ENCODE measurements at places on chromosomes 3 and 15.

DNA sequence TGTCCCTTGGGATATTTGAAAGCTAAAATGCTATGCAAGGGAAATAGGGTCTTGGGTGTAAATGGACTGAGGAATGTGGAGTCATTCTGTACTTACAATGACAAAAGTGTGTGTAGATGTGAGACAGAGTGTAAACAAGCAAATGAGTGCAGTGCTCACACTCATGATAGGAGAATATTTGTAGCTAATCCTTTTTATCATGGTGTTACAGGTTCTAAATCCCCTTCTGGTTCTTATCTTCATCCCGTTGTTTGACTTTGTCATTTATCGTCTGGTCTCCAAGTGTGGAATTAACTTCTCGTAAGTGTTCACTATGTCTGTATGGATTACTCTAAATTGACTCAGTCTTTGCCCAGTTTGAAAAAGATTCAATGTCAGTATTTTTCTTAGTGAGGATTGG lies 30.5 kb downstream of the SLC15A2 start:
- no peak for DNase-seq

GRCh38 chr15:51189669-51190385 lies 95.1 kb upstream of the TNFAIP8L3 start:
- peak; percentile 81 for DNase-seq

- DNase-seq, result peak; percentile 76
Measured at GRCh38 chr3:179852142-179852905, 184.4 kb downstream of the PEX5L start.

DNA sequence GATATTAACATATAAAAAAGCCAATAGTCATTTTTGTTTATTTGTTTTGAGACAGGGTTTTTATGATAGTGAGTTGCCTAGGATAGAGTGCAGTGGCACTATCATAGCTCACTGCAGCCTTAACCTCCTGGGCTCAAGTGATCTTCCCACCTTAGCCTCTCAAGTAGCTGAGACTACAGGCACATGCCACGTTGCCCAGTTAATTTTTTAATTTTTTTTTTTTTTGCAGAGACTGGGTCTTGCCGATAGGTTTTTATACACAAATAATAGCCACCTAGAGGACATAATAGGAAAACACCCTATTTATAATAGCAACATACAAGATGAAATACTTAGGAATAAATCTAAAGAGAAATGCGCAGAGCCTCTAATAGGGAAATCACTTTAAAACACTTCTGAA lies 13.3 kb downstream of the EIF3J start:
- peak; percentile 45 for DNase-seq

- DNase-seq, result peak; percentile 23
Measured at GRCh38 chr3:18111796-18112232, 313.3 kb downstream of the SATB1 start.

DNA sequence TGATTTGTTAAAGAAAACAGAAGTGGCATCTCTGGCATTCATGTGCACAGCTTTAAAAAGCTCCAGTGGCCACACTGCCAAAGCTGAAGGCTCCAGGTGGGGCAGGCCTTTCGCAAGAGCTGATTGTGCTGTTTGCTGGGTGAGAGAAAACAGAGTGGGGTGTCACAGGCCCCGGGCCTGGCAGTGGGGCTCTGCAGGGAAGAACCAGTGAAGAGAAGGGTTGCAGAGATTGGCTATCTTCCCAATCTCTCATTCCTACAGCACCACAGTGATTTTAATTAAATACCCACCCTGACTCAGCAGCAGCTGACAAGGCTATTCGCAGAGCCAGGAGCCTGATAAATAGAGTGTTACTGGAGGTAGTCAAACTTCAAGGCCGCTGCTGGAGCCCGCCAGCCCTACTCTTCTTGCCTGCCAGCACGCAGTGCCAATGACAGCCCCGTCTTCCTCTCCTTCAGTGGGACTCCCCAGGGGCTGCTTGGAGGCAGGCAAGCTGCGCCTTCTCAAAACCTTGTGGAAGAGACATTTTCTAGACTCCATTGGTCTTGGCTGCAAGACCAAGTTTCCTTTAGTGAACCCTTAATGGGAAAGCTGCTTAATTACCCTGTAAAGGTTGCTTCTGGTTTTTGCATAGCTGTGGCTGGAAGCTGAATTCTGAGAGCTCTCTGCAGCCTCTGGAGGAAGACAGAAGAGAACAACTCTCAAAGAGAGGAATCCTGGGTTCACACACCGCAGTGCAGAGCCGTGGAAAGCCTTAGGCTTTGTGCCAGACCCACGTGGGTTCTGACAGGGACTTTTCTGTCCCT lies 225.8 kb upstream of the SLCO3A1 start:
- no peak for DNase-seq

DNA sequence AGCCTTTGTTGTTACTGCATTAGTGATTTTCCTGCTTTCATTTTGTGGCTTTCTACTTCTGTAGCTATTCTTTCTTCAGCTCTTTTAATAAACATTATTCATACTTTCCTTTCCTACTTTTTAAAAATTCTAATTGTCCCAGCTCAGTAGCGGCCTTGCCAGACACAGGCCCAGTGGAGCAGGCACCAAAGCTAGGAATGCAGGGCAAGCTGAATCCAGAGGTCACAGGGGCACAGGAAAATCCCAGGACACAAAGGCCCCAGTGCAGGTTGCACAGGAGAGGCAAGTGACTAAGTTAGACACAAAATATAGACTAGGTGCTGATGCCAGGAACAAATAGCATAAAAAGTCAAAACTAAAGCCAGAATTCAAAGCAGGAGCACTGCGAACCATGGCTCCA lies 49.0 kb upstream of the CCDC80 start:
- no peak for DNase-seq

DNA sequence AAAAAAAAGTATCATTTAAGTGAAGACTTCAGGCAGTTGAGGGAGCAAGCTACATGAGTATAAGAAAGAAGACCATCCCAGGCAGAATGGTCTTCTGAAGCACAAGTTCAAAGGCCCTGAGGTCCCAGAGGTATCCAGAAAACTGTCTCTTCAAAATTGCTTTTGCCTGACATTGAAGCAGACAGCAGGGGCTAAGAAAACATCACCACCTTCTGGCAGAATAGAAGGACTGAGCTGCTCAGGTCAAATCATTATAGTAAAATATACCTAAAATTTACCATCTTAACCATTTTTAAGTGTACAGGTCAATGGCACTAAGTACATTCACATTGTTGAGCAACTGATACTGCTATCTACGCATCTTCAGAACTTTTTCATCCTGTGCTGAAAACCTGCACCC lies 16.4 kb downstream of the GPR160 start:
- DNase-seq, result peak; percentile 24

GRCh38 chr3:47888986-47889757 lies 86.2 kb downstream of the DHX30 start:
- DNase-seq, result no peak

- peak; percentile 71 for DNase-seq
Measured at GRCh38 chr15:82571722-82572222, 31.5 kb upstream of the RPS17 start.

- no peak for DNase-seq
Measured at GRCh38 chr3:162678941-162679340, 1182.3 kb downstream of the OTOL1 start.

DNA sequence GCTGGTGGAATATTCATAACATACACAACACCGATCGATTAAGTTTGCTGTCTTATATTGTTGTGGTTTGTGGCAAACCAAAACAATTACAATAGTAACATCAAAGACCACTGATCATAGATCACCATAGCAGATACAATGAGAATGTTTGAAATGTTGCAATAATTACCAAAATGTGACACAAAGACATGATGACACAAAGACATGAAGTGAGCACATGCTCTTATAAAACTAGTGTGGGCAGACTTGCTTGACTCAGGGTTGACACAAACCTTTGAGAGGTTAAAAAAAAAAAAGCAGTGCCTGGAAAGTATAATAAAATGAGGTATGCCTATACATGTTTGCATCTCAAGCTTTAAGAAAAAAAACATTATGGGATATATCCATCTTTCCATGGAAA lies 130.3 kb downstream of the NR1I2 start:
- peak; percentile 66 for DNase-seq

GRCh38 chr3:188468196-188468595 lies 314.2 kb downstream of the LPP start:
- DNase-seq, result no peak

GRCh38 chr3:168951368-168951767 lies 712.1 kb downstream of the MECOM start:
- DNase-seq, result no peak

DNA sequence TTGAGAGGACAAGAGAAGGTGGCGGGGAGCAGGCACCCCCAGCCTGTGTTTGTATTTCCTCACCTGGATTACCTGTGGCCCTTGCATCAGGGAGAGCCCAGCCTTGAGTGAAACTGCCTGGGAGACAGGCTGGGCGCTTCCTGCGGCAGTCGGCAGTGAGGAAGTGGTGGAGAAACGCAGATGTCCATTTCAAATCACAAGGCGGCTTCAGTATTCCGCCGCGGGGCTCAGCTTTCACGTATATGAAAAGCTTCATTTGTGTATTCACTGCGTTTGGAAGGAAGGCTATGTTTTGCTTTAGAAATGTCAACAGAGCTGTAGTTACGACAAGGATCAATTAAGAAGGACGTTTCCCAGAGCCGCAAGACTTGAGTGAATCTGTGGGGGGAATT lies 167.4 kb upstream of the CTDSPL start:
- no peak for DNase-seq

DNA sequence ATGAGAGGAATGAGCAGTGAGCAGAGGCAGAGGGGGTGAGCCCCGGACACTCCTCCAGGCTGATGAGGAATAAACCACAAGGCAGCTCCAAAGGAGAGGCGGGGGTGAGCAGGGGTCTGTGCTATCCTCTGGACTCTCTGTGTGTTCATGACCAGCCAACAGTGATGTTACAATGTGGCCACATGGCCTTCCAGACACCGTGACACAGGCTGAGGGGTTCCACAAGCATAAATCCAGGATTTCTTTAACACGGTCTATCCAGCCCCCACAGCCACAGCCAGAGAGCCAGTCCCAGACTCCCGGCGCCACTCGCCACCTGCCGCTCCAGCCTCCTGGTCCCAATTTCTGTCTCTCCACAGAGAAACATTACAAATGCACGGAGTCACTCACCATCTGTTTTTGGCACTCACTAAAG lies 24.4 kb downstream of the XXYLT1 start:
- no peak for DNase-seq

DNA sequence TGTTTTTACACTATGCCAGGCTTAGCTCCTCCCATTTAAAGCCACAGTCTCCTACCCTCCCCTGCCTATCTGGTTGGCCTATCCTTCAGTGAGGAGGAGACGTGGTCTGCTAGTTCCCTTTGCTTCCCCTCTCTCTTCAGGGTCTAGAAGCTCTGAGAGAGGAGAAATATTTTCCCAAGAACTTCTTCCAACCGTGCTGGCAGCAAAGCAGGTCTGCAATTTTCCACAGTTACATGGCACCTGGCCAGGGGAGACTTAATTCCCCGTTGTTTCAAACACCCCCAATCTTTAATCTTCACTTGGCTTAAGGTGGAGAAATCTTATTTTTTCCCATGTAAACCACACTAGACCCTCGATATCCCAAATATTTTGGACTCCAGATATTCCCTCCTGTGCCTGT lies 149.5 kb upstream of the MCTP2 start:
- no peak for DNase-seq

- no peak for DNase-seq
Measured at GRCh38 chr3:71831599-71831998, 46.7 kb upstream of the PROK2 start.

DNA sequence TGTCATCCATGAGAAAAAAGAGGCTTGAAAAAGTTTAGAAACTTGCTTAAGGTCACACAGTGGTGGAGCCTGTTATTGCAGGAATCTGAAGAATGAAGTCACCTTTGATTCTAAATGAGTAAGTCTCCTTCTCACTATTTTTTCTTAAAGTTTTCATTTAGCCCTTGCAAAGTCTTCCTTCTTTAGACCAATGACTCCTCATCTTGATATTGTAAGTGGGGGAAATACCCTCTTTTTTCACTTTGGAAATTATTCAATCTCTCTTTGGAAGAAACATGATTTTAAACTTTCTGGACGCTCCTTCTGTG lies 787 bp upstream of the SLMAP start:
- DNase-seq, result peak; percentile 77

- peak; percentile 41 for DNase-seq
Measured at GRCh38 chr15:74826364-74826819, at the start of gene CPLX3. TSS of gene CPLX3 (plus strand) at chr15:74826627. CDS start at chr15:74826704, 77 bp downstream.

- DNase-seq, result no peak
Measured at GRCh38 chr3:179063945-179064560, 7.6 kb downstream of the ZMAT3 start.

- peak; percentile 45 for DNase-seq
Measured at GRCh38 chr3:111080413-111080812, 8.8 kb downstream of the NECTIN3 start.

- peak; percentile 27 for DNase-seq
Measured at GRCh38 chr3:32778389-32778788, 39.4 kb upstream of the TRIM71 start.

GRCh38 chr3:10338591-10339353 lies 17.9 kb upstream of the SEC13 start:
- no peak for DNase-seq

DNA sequence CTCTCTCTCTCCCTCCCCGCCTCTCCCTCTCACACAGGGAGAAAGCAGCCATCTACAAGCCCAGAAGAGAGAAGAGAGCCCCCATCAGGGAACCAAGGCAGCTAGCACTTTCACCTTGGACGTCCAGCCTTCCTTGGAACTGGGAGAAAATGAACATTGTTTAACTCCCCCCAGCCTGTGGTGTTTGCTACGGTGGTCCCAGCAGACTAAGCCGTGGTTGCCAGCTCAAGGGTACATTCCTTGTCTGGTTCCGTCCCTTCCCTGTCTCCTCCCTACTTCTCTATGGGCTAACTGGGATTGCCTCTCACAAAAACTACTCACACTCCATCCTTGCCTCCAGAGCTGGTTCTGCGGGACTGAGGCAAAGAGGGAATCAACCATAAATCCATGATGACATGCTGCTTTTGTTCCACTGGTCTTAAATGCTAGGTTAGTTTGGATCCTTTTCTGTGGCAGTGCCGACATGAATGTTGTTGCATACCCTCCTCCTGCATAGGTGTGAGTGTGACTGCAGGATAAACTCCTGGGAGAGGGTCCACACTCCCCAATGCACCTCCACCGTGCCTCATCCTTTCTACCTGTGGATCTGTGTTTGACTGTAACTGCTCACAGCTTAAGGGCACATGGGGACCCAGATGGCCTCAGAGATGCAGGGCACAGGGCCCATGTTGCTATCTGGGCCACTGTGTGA lies 12.0 kb downstream of the C3orf22 start:
- no peak for DNase-seq

GRCh38 chr3:16113704-16114103 lies 60.8 kb upstream of the GALNT15 start:
- no peak for DNase-seq

- DNase-seq, result no peak
Measured at GRCh38 chr15:27582726-27583410, 516.2 kb downstream of the OCA2 start.

DNA sequence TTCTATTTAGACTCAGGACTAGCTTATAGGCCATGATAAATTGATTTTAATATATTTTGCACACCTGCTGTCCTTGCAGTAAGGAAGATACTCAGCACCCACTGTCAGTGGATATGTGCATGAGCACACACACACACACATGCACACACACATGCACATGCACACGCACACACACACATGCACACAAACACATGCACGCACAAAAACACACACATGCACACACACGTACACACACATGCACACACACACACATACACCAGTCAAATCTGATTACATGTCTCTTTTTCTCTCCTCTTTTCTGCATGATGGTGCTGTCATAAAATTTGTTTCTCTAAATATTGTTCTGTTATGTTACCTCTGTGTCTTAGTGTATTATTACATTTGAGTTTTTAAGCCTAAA lies 87.3 kb upstream of the OSTN start:
- no peak for DNase-seq

GRCh38 chr15:94451466-94451865 lies 220.1 kb downstream of the MCTP2 start:
- no peak for DNase-seq

Measured in suppressor macrophage treated with lipopolysaccharide for 1 hour (primary cell).